ENCODE measurements at places on chromosomes 7 and 10.

DNA sequence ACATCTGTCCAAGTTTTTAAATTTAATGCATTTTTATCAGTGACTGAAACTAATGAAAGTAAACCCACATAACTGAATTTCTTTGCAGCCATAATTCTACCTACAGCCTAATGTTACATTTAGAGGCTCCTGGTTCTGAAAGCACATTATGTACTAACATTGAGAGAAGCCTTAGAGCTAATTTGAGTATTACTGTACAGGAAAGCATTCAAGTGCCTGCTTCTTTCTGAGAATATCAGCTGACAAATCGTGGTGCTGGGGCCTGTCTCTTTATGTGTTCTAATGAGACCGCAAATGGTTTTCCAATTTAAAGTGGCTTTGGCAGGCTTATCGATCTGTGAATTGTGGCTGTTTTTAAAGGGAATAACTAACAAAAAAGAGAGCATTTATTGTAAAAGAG is 32.3 kb upstream of the DGKB start:
- DNase-seq, result no peak

DNA sequence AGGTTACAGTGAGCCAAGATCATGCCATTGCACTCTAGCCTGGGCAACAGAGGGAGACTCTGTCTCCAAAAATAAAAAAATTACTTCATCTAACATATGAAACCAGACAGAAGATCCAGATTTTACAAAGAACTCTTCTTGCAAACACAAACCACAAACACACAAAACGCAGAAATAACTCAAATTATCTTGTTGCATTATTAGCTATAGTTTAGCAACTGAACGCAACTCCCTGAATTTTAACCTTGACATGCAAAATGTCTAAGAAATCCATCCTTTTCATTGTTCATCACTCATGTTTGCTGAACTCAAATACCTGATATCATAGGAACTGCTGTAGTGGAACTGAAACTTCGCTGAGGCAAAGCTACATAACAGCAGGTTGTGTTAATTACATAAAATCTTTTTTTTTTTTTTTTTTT is 64.1 kb downstream of the MICU1 start:
- DNase-seq, result no peak

- no peak for DNase-seq
These were observed 111.3 kb upstream of the RHEB start for GRCh38 chr7:151630851-151631569.

- no peak for DNase-seq
These were observed 100.6 kb downstream of the ICA1 start for GRCh38 chr7:8161364-8161828.

DNA sequence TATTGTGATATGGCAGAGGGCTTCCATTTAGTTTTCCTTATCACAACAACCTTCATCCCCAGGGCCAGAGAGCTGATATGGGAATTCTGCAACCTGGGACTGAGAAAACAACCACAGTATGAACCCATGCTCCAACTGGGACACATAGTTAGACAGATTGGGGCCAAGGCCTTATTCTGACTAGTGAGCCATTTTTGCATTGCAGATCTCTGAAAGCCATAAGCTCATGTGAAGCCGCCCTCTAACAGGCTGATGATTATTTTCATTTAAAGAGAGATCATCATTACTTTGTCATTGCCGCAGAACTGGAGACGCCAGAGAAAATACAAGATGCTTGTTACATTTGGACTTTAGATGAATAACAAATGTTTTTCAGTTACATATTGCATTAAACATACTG is 791.7 kb upstream of the POM121L12 start:
- DNase-seq, result no peak

GRCh38 chr7:151351027-151351426 is 9.4 kb downstream of the NUB1 start:
- no peak for DNase-seq
